ENCODE measurements at places on chromosomes 11 and 22. TPM values are rescaled to one million over a fixed set of nuclear protein-coding genes. Genes with fewer than 3 reads are reported as not detected.

- DNase-seq: no peak
Observed at GRCh38 chr11:67647471-67647870, 3.1 kb downstream of the ACY3 start.

DNA sequence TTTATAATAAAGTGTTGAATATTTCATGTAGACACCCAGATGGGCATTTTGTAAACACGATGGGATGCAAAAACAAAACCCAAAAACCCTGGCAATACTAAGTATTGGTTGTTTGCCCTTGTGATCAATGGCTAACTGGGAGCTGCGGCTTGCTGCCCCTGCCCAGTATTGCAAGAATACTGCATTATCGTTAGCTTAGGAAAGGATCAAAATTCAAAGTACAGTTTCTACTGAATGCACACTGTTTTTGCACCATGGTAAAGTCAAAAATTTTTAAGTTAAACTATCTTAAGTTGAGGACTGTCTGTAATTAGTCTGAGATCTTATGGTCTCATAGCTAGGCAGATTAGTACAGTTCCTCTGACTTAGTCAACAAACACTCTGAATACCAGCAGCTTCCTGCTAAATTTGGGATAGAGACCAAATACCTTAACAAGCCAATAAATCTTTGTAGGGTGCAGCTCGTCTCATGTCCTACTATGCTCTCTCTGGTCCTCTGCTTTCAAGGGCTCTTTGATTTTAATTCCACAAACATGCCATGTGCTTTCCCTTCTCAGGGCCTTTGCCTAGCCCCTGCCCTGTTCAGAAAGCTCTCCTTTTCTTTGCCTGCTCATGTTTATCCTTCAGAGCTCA lies 4.0 kb downstream of the CCDC90B start:
- DNase-seq: no peak

- DNase-seq: peak; percentile 93
Observed at GRCh38 chr22:37676736-37677492, 1.5 kb downstream of the LGALS1 start.

DNA sequence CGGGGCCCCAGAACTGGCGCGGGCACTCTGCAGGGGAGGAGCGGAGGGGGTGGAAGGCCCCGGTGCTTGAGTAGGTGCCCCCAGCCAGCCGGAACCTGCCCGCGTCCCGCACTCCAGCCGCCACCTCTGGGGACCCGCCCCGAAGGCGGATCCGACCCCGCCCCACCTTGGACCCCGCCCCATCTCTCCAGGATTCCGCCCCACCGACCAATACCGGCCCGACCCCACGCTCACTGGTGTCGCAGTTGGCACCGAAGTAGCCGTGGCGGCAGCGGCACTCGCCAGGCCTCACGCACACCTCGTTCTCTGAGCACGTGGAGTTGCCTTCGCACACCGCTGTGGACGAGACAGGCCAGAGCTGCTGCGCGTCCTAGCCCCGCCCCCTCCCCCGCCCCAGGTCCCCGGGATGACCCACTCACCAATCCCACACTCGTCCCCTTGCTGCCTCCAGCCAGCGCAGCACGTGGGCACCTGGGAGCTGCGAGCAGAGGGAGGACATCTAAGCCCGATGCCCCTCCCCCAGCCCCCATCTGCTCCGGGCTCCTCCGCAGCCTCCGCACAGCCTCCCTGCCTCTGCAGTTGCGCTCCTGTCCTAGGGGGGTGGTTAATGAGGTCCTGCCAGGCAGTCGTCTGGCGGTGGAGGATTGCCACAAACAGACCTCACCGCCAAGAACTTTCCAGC lies 6.0 kb downstream of the SCARF2 start:
- peak; percentile 72 for DNase-seq

GRCh38 chr11:114110952-114111947 lies 51.7 kb downstream of the ZBTB16 start:
- no peak for DNase-seq

GRCh38 chr11:108927791-108928545 lies 263.1 kb downstream of the DDX10 start:
- DNase-seq: no peak

DNA sequence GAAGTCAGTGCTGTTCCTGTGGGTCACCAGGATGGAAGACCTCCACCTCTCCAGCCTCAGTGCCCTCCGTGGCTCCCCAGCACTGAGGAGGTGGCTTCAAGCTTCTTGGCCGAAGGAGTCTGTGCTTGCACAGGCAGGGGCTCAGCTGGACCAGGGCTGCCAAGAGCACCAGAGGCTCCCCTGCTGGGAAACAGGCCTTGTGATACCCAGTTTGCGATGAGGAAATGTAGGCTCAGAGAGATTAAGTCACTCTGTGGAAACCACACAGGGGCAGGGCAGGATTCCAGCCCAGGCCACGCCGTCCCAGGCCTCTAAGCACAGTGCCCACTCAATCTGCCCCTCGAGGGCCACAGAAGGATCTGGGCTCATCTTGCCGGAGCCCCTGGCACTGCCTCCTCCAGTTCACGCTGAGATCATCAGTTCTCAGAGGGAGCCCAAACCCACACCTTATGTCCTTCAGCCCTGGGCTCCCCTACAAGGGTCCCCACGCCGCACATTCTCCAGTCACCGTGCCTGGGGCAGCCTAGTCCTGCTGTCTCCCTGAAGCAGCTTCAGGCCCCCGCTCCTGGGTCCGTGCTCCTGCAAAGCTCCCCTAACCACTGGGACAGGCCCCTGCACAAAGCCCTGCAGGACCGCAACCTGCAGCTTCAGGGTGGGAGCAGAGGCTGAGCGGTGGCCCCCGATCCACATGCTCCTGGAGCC lies 21.6 kb downstream of the ANO1 start:
- DNase-seq: no peak

DNA sequence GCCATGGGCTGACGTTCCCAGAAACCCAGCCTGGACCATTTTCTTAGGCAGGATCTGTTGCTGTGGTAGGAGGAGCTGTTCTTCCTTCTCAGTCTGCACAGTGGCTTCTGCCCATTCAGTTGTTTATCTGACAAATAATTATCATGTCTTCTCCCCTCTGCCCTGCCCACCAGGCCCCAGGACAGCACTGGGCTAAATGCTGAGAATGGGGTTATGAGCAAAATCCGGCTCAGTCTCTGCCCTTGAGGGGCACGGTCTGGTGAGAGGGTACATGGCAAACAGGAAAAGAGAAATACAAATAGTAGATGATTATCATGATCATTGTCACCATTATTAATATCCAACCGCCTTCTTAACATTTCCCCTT lies 42.9 kb downstream of the C11orf96 start:
- no peak for DNase-seq

DNA sequence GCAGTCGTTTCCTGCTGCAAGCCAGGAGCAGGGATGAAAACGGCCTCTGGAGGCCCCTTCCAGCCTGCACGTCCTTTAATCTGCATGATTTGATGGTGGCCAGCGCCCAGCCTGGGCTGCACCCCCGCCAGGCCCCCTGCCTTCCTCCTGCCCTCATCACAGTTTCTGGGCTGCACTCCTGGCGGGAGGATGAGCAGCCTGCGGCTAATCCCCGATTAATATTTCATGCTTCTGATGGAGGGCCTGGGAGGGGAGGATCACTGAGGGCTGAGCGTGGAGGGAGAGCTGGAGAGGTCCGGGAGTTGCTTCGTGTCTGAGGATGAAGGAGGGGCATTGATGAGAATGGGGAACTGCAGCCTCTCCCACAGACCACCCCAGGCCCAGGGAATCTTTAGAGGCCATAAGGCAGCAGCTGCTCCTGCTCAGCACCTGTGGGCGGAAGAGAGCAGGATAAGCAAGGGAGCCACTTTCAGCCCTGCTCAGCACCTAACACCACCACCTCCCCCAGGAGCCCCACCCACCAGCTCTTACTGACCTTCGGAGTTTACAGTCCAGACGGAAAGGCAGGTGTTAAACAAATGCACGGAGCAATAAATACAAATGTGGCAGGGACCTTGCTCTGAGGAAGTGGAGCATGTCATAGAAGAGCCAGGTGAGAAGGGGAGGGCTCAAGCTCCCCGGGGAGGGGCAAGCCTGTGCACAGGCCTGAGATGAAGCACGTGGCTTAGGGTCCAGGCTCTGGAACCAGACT lies 135.0 kb upstream of the NECTIN1 start:
- peak; percentile 56 for DNase-seq

GRCh38 chr22:38728871-38729796 lies 23.4 kb downstream of the GTPBP1 start:
- peak; percentile 63 for DNase-seq

DNA sequence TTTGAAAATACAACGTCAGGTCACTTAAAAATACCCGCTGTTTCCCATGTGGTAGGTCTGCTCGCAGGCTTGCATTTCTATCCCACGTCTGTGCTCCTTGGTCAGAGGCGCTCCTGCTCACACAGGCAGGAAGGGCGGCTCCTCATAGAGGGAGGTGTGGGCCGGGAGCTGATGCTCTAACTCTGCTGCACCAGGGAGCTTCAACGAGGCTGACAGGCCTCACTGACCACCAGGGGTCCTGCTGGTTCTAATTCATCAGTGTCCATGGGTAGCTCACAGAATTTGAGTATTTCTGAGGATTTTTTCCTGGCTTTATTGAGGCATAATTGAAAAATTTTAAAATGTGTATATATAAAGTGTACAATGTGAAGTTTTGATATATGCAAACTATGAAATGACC lies 68.5 kb downstream of the PIWIL3 start:
- DNase-seq: no peak

DNA sequence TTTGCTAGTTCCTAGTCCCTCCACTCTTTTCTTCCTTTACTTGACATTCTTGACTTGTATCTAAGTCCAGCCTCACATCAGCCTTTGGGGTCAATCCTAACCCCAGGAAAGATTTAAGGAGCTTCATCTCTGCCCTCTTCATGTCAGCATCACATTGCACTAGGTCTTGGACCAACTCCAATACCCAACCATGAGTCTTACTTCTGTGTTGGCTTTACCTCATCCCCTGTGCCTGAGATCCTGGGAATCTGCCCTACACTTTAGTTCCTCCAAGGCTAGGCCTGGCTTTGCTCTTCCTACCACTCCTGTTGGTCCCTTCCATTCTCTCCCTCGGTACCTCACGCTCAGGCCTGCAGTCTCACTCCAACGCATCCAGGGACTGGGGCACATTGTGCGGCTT lies 117.0 kb downstream of the SLC1A2 start:
- DNase-seq: no peak

DNA sequence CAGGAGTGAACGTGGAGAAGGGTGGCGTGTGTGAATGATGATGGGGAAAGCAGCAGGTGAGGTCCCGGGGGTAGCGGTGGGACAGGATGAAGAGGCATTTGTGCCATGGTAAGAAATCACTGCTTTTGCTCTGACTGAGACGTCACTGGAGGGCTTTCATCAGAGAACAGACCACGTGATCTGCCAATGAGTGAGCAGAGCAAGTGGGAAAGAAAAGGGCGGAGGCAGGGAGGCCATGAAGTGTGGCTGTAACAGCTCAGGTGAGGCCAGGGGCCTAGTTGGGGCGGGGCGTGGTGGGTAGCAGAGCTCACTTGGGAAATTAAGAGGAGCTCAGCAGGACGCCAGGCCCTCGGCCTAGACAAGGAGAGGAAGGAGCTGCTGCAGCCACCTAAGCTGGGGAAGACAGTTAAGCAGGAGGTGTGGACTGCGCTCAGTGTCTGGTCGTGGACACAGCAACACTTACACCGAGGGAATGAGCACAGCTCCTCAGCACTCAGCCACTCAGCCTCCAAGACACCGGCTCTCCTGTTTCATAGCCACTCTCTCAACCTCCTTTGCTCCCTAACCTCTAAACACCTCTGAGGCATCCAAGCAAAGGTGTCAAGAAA lies 14.1 kb upstream of the TMEM121B start:
- no peak for DNase-seq

- no peak for DNase-seq
Observed at GRCh38 chr11:116177521-116178210, 595.1 kb downstream of the BUD13 start.

GRCh38 chr11:14974515-14975251 lies 2.5 kb upstream of the CALCA start:
- peak; percentile 81 for DNase-seq

GRCh38 chr22:39546889-39547586 lies 14.5 kb upstream of the RPS19BP1 start:
- no peak for DNase-seq

- no peak for DNase-seq
Observed at GRCh38 chr11:23973244-23973643, 523.6 kb upstream of the LUZP2 start.

DNA sequence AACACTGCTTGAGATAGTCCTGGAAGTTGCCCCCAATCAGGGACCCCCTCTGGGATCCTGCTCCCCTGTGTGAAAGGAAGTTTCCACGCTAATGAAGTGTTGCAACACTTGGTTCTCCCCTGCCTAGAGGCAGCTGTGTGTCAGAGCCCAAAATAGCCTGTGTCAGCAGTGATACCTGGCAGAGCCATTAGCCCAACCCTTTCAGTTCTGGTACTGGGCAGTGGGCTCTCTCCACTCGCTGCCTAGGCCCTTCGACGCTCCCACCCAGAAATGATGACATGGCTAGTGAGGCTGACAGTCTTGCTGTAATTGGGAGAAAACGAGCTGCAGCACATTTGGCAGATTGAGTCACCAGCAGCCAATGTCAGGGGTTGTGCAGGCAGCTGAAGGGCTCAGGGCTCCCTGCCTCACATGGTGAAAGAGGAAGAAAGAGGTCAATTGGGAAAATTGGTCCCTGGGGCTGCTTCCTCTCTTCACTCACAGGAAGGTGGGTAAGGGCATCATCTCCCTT lies 1.4 kb upstream of the NXF1 start:
- DNase-seq: no peak

- DNase-seq: no peak
Observed at GRCh38 chr11:126188332-126189108, 22.9 kb downstream of the RPUSD4 start.

DNA sequence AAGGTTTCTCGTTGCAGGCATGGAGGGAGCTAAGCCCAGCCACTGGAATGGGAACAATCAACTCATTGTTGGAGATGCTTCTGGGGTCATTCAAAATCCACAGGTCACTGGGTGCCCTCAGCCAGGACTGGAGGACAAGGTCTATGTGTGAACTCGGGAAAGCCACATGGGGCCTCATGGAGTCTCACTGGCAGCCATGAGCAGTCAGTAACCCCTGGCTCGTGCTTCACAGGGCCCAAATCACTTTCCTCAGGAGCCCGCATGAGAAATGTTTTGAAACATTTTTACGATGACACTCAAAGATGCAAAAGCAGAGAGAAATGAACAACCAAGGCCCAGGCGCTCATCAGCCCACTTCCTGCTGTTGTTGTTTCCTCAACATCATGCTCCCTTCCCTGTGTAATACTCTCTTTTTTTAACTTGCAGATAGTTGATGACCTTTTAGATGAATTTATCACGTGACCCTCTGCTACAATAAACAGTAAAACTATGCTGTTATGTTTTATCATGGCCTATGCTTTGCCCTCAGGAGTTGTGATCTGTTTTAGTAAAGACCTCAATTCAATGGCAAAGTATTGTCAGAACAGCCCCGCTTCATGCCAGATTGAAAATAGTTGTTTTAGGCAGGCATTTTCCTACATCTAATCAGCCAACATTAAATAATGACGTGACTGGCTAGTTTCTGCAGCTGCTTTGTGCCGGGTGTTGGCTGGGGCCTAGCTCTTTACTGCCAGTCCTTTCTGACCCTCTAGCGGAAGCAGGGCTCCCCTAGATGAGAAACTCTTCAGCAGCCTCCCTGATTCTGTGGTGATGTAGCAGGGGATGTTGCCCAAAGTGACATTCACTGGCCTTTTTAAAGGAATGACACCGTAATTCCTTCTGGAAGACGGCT lies 39.7 kb downstream of the ADAMTS15 start:
- DNase-seq: no peak

The DUSP8 gene
- total RNA-seq: 9.4 TPM

The KCNK4 gene
- total RNA-seq: not detected

The GRAP2 gene
- 3.6 TPM for total RNA-seq

The TH gene
- total RNA-seq: 0.45 TPM

The KIRREL3 gene
- total RNA-seq: 0.90 TPM

The SRSF8 gene
- total RNA-seq: 35.8 TPM

The GAS2 gene
- total RNA-seq: 2.1 TPM

The TESMIN gene
- total RNA-seq: 0.42 TPM
